AG08396 (cell line): ENCODE measurements at places on chromosomes 11 and 22.

- peak; percentile 95 for DNase-seq
Observed at GRCh38 chr11:64854534-64855502, 10.4 kb upstream of the CDC42BPG start.

- DNase-seq: no peak
Observed at GRCh38 chr11:71190551-71190950, 61.8 kb downstream of the SHANK2 start.

DNA sequence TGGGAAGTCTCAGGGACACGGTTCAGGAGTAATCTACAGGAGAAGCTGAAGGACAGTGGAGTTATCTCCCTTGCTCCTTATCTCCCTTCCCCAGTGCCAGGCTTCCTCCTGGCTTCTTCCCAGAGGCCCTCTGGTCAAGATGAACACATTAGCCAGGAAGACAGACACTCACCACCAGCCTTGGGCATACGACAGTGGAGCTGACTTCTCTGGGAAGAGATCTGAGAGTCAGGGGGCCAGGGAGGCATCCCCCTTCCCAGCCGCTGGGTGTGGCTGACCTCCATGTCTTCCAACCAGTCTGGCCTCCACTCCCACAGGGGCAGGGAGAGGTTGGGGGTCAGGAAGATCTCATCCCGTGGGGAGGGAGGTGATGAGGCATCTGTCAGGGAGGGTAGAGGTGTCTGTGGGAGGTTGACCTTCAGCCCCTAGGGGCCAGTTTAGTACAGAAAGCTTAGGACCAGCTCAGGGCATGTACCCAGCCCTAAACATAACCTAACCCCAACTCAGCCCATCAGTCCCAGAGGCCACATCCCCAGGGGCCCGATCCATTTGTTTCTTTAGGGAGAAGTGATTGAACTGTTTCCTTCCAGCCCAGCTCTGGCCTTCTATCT is 12.7 kb downstream of the ROBO4 start:
- no peak for DNase-seq

DNA sequence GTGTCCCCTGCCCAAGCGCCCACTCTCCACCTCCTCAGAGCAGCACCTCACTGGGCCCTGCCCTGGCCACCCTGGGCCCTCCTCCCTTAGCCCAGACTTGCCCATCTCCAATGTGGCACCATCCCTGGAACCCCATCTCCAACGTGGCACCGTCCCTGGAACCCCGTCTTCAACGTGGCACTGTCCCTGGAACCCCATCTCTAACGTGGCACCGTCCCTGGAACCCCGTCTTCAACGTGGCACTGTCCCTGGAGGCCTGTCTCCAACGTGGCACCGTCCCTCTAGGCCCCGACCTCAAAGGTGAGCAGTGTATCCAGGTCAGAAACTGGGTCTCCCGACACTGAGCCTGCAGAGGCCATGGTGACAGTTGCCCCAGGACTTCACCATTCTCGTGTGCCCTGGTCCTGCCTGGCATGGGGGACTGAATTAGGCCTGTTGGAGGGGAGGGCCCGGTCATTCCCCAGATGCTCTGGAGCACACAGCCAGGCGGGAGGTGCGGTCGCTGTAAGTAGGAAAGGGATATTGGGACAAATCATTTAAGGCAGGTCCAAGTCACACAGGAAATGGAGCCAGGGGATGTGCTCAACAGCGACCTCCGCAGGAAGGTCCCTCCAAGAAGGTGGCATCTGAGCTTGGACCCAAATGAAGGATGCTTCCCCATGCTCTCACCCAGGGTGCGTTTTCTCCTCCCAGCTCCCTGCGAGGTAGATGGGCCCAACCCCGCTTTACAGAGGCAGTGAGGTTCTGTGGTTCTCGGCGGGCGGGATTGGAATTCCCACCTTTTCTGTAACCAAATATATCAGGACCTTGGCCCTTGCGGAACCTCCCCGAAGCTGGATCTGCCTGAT is 2.4 kb upstream of the CTSD start:
- DNase-seq: no peak

- DNase-seq: peak; percentile 81
Observed at GRCh38 chr11:94741022-94741679, 27.0 kb upstream of the AMOTL1 start.

DNA sequence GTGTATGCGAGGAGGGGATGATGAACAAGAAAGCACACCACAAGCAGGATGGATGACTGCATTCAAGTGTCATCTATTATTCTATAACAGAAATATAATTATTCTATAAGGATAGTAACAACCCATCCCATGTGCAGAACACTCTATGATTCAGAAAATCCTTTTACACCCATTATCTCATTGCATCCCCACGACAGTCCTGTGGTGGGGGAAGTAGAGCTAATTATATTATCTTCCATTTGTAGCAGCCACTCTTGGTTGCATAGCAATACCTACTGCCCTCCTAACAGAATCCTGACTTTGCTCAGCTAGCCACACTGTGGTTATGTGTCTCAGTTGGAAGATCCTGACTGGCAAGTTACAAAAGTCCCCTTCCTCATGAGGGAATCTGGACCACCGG is 406.5 kb upstream of the NARS2 start:
- no peak for DNase-seq

GRCh38 chr11:121482231-121483129 is 29.7 kb upstream of the SORL1-AS1 start:
- DNase-seq: no peak

DNA sequence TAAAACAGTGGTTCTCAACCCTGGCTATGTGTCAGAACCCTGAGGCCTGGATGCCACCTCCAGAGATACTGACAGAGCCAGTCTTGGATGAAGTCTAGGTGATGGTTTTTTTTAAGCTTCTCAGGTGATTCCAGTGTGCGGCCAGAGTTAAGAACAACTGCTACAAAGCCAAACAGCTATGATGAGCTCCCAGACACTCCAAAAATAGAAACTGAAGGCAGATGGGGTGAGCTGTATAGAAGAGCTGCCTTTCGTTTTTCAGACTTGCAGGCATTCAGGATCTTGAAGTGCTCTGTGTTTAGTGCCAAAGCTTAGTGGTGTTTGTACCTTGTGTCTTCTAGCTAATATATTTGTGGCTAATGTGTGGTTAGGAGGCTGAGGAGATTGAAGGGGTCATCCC is 14.2 kb downstream of the SCUBE2 start:
- no peak for DNase-seq

DNA sequence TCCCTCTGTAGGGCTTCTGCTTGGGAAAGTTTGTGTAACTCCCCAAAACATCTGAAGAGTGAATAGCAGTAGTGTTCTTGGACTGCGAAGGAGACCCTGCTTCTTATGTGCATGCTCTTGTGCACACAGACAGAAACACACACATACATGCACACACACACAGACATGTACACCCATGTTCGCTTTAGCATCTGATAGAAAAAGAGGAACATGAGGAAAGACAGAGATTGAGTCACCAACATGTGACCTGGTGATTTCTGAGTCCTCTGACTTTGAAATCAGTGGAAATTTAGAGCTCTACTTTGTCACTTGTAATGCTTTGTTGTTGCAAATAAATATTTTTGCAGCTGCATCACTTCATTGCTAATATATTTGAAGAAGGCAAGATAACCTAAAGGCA is 23.8 kb downstream of the CD44 start:
- DNase-seq: no peak

DNA sequence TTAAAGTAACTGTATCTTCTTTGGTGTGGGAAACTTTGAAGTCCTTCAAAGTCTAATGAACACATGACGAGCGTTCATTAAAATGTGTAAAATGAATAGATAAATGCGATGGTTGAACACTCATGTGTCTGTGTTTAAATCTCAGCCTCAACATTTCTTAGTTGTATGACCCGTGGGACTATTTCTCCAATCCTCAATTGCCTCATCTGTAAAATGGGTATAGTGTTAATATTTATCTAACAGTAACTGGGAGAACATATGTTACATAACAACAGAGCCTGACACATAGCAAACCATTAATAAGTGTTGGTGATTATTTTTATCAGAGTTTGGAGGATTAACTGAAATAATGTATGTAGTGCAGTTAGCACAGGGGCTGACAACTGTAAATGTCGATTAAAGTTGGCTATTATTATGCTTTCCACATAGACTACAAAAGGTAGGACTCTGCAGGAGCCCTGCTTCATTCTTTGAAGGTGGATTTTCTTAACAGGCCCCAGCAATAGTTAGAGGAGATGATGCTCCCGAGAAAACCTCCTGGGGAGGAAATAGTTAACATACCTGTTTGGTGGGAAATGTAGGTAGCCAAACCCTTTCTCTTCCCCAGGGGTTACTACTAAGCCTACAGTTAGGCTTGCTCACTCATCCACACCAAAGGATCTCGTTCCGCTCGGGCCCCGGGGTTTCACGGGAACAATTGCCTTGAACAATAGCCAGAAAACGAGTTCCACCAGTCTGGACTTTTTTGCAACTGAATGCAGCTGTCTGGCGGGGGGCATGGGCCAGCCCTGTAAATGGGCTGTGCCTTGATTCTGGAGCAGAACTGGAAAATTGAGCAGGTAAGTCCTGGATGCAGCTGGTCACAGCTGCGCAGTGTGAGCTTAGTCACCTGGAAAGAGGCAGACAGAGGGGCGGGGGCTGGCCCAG is 133.4 kb downstream of the DBX1 start:
- DNase-seq: no peak

- no peak for DNase-seq
Observed at GRCh38 chr11:107957109-107957588, 28.9 kb downstream of the RAB39A start.
